ENCODE measurements at places on chromosomes 7 and 10.

- no peak for DNase-seq
Measured at GRCh38 chr10:106392778-106393177, 771.7 kb downstream of the SORCS1 start.

DNA sequence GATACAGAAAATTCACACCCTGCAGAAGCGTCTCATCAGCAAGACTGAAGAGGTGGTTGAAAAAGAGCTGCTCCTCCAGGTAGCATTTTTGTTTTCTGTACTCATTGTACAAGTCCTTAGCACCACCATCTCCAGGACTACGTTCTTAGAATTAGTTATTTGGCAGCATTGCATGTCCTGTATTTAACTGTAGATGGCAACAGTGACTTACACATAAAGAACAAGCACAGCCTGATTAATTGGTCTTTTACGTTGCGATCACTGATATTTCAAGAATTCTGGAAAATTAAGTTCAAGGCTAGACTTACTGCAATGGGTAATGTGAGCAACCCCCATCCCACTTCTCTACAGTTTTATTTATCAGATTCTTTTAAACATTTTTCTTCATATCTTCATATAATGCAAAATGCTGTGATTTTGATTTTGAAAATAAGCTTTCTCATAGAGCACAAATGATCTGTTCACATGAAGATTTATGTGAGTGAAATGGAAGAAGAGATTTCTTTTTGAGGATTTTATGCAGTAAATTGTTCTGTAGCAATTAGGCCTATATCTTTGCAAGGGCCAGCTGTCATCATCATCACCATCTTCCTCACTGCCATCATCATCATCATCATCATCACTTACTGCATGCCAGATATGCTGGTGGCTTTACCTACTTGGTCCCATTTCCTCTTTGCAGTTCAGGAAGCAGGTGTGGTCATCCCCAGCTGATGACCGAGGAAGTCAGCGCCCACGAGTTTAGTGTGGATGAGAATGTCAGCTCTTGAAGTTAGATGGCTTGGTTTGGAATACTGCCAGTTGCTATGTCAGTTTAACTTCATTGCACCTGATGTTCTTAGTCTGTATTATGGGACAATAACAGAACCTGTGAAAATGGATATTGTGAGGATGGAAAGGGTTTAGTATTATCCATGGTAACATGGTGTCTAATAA is 53.4 kb downstream of the CFAP58 start:
- DNase-seq, result no peak

DNA sequence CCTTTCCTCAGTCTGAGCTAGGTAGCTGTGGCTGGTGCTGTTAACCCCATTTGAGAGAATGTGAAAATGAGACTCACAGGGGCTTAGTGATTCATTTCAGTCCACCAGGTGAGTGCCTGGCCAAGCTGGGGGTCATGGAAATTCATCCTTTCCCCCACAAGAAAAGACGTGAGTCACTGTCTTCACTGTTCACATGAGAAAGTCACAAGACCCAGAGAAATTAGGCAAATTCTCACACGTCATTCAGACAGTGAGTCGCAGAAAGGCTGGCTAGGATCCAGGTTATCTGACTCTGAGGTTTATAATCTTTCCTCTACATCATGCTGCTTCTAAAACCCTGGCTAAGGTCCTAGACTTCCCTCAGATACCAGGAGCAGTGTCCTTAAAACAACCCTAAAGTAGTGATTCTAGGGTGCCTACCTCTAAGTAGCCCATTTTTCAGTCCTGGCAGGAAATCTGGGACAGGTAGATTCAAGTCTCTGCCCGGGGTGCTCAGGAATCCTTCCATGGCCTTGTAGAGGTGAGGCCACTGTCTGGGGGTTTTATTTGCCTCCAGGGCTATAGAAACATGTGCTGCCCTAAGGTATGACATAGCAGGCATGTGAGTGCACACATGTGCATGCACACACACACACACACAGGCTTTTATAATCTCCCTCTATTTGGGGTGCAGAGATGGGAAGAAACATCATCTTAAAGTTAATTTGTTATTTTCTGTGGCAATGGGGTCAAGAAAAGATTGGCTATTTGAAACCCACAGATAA is 427.9 kb upstream of the CELF2 start:
- DNase-seq, result peak; percentile 49

DNA sequence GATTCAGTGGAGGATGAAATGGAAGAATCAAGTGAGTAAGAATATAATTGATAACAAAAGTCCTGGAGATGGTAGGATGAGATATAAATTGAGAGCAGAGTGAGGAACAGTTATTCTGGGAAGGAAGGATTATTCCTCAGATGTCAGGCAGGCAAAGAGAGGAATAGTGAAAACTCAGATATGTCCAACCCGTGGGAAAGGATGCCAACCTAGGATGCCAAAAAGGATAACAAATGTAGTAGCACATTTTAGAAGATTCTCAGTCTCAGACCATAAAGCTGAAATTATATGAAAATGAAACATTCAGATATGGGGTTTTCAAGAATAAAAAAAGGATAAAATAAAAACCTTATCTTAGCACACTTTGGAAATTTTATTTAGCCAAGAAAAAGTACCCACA is 131.1 kb downstream of the SEMA3C start:
- no peak for DNase-seq

GRCh38 chr10:69792341-69792740 is 9.4 kb upstream of the COL13A1 start:
- DNase-seq, result no peak

- DNase-seq, result no peak
Measured at GRCh38 chr10:110744782-110745181, 100.6 kb downstream of the RBM20 start.

DNA sequence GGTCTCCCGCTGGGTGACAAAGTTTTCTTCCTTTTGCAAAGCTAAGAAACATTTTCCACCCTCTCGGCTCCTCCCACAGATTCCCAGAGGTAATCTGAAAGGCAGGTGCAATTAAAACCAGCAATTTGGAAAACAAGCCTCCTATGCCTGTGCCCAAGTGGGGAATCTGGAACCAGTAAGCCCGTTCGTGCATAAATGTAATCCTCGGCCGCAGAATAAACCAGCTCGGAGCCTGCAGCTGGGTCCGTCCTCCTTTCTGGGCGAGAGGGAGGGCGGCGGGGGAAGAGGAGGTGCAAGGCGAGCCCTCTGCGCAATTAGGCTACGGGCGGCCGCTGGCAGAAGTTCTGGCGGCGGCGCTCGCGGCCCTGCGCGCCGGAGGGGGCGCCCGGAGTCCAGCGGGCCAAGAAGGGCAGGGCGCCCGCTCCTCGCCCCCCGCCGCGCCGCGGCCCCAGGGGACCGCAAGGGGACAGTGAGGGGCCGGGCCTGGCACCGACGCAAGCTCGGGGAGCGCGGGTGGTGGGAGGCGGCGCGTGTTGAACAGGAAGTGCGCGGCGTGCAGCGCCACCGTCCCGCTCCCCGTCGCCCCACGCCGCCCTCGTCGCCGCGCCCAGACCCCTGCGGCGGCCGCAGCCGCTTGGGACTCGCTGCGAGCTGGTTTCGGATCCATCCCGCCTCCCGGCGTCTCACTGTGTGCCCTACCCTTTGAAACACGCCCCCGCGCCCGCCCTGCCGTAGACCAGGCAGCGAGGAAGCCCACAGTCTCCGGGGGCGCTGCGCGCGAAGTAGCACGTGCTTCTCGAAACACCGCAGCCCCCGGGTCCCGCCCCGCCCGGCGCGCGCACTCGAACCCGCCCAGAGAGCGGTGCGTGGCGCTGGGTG is at the start of gene PRKAG2:
Gene PRKAG2 (minus strand): TSS at position 217 of the 879 bp plus-strand sequence. CDS start 495 bp downstream, outside the sequence.
- DNase-seq, result peak; percentile 57

DNA sequence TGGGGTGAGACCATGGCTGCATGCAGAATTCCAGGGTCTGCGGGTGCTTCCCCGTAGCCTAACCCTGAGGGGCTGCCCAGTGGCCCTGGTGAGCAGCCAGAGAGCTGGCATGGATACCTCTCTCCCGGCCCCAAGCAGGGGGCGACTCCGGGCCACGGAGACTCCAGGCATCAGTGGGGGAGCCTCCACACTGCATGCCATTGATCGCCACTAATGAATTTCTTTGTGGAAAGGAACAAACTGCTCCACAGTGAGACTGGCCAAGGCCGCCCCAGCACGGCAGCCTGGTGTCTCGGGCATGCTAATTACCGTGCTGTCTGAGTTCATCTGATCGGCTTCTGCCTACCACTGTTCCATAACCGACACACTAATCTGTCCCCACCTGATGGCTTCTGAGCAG is 184.4 kb downstream of the GRID1 start:
- no peak for DNase-seq

- no peak for DNase-seq
Measured at GRCh38 chr7:41732436-41732785, 29.5 kb upstream of the INHBA start.

DNA sequence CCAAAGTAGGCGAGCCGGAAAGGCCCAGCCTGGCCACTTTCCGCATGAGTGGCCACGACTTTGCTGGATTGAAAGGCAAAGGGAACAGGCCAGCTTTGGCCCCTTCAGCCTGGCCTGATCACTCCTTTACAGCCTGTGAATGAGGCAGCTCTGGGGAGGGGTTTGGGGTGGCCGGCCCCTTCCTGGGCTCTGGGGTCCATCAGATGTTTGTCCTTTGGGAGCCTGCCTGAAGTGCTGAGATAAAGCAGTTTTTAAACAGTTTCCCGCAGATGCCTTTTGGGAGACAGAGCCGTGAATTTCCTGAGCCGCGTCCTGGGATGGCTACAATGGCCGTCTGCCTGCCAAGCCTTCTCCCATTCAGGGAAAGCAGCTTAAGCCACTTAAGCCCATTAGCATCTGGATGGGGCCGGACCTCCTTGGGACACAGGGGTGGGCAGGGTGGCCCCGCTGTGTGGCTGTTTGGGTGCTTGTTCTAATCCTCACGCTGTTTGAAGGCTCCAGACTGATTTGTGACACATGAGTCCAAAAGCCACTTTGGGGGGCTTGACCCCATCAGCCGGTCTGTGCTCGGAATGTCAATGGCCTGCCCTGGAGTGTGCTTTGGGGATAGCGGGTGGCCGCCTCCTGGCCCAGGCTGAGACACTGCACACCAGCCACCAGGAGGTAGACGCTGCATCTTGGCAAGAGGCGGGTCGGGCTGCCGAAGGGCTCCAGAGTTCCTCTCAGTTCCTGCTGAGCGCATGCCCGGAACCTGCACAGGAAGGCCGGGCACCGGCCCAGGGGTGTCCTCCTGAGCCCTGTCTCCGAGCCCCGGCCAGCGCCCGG is 38.9 kb downstream of the NKX6-2 start:
- DNase-seq, result no peak

DNA sequence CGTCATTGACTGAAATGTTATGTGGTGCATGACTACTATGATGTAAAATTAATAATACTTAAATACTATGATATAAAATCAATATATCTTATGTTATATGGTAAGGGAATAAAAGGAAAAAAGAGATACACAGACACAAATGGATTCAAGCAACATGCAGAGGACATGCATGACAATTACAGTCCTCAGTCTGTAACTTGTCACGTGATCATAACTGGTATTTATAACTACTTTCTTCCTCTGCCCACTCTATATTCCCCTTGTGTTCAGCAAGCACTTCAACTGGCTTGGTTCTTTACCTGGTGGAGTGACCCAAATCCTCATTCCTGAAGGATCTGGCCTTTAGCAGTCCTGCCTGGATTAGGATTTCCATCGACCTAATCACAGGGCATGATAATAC is 104.4 kb upstream of the FAM180A start:
- no peak for DNase-seq

DNA sequence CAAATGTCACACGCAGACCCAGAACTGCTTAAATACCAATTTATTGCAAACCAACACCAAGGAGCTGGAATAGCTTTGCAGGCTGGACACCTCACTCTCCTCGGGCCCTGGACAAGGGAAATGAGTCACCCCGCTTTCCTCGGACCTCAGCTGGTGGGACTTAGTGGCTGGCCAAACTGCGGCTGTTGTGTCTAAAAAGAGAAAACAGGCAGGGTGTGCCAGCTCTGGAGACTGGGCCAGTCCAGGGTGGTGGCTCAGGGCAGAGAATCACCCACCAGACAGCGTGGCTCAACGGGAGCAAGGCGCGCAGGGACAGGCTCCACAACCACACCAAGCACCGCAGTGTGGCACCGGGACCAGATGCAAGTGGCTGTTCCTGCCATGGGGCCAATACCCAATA is 58.2 kb upstream of the CAMK2B start:
- no peak for DNase-seq

- DNase-seq, result no peak
Measured at GRCh38 chr7:157874870-157875229, 538.0 kb downstream of the DNAJB6 start.

GRCh38 chr7:111801277-111801676 is 239.0 kb upstream of the IMMP2L start:
- DNase-seq, result no peak

Data from activated CD4-positive, alpha-beta T cell treated with anti-CD3 and anti-CD28 coated beads, Interleukin-2, amount 50 U/mL, for 24 hours (primary cell).